Stimulated activated CD8-positive, alpha-beta memory T cell treated with anti-CD3 and anti-CD28 coated beads, Interleukin-12 subunit alpha, Interleukin-12 subunit beta, amount 100 ng/mL, for 4 hours (primary cell): ENCODE measurements at places on chromosomes 11 and 22.

DNA sequence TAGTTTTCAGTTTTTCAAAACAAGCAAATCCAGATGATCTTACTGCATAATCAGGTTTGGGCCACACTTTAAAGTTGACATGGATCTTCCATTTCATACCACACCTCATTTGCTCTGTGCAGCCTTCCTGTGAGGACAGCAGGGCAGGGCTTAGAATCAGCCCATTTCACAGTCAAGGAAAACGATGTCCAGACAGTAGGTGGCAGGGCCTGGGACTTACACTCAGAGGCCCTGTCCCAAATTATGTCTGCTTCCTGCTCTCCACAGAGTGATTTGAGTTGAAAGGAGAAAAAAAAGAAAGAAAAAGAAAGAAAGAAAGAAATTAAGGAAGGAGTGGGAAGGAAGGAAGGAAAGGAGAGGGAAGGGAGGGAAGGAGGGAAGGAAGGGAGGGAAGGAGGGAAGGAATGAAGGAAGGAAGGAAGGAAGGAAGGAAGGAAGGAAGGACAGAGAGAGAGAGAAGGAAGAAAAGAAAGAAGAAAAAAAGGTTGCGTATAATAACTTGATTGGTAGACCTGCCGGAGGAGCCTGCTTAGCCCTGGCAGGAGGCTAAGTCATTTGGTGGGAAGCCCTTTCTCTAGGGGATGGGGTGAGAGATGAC is 23.6 kb downstream of the TSKU start:
- DNase-seq, result no peak

- DNase-seq, result no peak
Measured at GRCh38 chr11:69630424-69630823, 10.5 kb upstream of the CCND1 start.

DNA sequence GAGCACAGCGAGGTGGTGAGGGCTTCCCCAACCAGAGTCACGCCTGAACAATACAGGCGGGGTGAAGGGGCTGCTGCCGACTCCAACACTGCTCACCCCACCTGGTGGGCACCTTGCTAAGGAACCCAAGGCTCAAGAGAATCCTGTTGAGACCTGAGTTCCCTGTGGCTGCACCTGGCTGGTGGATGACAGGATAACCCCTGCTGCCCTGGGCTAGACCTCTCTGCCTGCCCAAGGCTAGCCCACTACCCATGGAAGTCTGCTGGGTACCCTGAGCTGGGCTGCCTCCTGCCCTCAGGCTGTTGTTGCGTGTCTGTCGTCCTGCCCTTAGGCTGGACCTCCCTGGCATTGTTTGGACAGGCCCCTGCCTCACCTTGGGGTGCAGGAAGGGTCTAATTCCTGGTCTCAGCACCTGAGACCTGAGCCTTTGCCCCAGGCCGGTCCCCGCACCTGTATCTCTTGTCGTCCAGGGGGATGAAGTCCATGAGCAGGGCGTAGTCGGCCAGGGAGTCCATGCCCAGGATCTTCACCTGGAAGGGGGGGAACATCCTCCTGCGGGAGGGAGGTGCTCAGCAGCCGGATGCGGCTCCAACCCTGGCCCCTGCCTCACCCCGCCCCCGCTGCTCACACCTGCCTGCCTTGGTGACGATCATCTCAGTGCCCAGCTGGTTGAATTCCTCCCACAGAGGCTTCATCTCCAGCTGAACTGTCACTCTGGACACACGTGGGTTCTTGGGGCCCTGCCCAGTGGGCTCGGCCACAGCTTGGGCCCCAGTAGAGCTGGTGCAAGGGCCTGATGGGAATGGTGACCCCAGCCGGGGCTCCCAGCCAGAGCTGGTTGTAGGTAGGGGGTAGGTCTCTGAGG is 4.9 kb upstream of the NUDT8 start:
- DNase-seq, result no peak

DNA sequence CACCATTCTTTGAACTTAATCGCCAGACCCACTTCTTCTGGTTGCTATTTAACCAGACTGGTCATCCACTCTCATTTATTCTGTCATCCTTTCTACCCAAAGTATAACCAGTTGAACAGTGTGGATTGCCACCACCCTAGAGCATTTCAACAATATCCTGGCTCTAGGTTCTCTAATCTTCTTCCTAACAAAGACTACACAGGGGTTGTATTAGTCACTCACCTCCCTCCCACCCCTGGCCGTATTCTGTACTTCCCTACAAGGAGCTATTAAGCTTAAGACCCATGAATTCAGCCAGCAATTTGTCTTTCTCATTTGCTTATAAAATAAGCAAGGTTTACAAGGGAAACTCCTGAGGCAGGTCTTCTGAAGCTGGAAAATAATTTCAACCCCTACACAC is 46.9 kb upstream of the CEP126 start:
- no peak for DNase-seq

- DNase-seq, result peak; percentile 8
Measured at GRCh38 chr11:118789501-118790356, 1.2 kb downstream of the DDX6 start.
